Uterus (tissue), 4 donors: ENCODE measurements at places on chromosomes 7 and 10.

DNA sequence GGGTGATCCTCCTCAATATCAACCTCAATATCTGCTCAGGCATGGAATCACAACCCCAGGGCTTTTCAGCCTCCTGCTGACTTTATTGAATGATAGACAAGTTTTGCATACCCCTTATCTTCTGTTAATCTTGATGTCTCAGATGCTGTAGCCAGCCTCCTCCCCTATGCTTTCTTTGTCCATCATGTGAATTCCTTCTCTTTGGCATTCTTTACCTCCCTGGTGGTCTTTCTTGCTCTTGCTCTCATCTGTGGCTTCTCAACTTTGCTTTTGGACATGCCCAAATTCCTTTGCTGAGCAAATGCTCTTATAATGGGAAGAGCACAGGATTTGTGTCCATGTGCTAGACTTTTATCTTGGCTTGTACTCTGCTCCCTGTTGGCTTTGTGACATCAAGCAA lies 73.4 kb upstream of the FAM13C start:
- DNase-seq = no peak

GRCh38 chr7:41060796-41061195 lies 642.1 kb downstream of the INHBA start:
- DNase-seq = no peak

GRCh38 chr10:77494327-77494726 lies 143.3 kb downstream of the KCNMA1 start:
- DNase-seq = no peak

DNA sequence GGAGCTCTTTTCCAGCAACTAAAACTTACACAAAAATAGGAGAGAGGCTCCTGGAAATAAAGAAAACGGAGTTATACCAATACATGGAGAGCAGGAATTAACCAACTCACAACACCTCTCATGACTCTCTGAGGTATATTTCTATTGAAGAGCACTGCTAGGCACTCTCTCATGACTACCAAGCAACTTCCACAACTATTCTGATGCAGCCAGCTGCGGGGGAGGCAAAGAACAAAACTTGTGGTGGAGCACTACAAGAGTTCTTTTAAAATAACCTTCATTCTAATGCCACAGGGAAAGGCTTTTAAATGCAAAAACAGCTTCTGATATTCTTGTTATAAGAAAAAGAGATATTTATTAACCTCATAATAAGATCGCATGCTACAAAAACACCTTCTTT lies 140.7 kb downstream of the SLC25A13 start:
- DNase-seq = no peak

- DNase-seq = no peak
Measured at GRCh38 chr10:125559210-125559609, 123.8 kb downstream of the TEX36 start.

DNA sequence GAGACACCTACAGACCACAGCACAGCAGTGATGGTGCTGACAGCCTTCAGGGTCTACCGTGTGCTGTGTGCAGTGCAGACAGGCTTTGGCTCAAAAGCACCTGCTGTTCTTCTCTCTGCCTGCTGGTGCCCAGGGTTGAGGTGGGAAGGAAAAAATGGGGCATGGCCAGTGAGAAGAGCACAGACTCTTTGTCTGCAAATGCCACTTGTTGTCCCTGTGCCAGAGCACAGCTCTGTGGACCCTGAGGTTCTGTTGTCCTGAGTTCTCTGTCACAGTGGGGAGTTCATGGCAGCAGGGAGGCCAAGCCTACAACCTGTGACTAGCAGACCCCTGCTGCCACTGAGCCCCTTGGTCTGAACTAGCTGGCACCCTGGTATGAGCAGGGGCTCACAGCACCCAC lies 376.7 kb downstream of the GLRX3 start:
- DNase-seq = no peak

- DNase-seq = no peak
Measured at GRCh38 chr7:156994417-156994816, 16.0 kb downstream of the MNX1 start.

DNA sequence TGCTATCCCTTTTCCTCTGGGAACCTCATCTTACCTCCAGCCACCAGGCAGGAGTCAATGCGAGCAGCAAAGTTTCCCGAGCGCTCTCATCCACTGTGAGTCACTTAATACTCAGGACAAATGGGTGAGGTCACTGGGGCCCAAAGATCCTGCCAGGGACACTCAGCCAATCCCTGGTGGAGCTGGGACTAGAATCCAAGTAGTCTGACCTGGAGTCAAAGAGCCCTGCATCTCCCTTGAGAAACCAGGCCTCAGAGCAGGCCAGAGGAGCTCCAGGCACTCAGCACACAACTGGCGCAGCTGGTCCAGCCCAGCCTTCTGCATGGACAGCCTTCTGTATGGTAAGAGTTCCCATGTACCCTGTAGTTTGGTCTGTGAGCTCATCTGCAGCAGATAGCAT lies 142.3 kb downstream of the MAPK8 start:
- no peak for DNase-seq

- DNase-seq = no peak
Measured at GRCh38 chr10:12724807-12725579, 276.5 kb downstream of the CCDC3 start.

GRCh38 chr7:156651474-156651873 lies 10.9 kb downstream of the RNF32 start:
- no peak for DNase-seq
